ENCODE measurements at places on chromosomes 1 and 21. TPM values are rescaled to one million over a fixed set of nuclear protein-coding genes. Genes with fewer than 3 reads are reported as not detected.

UFC1 gene
- polyA plus RNA-seq = 161 TPM

DNA sequence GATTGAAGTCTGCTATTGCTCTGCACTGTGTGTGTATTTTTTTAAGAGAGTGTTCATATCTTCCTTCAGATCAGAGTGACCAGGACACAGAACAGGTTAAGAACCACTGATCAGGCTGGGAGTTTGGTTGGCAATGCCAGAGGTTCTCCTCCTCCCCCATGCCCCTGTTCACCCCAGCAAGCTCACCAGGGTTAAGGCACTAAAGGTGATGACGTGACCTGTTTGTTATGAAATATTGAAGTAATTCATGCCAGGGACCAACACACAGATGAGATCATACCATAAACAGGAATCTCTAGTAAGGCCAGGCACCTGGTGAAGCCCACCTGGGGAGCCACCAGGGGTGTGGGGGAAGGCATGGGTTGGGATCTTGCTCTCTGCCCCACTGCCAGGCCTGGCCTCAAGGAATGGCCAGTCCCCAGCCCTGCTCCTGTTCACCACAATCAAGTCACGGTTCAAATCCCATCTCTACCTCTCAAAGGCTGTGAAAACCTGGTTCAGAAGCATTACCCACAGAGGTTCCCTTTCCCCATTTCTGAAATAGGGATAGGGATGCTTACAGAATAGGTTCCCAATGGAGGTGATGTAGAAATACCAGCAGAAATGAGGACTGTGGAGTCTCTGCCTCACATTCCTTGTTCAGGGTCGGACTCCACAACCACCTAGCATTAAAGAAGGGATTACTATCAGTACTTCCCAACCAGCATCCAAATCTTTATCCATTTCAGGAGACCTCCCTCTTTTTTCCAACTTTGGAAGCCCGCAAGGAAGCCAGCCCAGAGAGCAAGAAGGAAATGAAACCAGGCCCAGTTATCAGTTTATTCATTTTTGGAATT is 2.4 kb downstream of the ID3 start:
- no peak for DNase-seq

GRCh38 chr1:41053316-41053715 is 31.8 kb upstream of the SLFNL1 start:
- DNase-seq = no peak

GRCh38 chr1:198936371-198937083 is 297.7 kb downstream of the PTPRC start:
- DNase-seq = no peak

REN gene
- 78.4 TPM for polyA plus RNA-seq

- DNase-seq = no peak
Measured at GRCh38 chr1:111629190-111629954, 9.8 kb downstream of the RAP1A start.

- DNase-seq = no peak
Measured at GRCh38 chr21:43933199-43933598, 68.2 kb downstream of the AGPAT3 start.

TMEM79 gene
- 5.7 TPM for polyA plus RNA-seq

DNA sequence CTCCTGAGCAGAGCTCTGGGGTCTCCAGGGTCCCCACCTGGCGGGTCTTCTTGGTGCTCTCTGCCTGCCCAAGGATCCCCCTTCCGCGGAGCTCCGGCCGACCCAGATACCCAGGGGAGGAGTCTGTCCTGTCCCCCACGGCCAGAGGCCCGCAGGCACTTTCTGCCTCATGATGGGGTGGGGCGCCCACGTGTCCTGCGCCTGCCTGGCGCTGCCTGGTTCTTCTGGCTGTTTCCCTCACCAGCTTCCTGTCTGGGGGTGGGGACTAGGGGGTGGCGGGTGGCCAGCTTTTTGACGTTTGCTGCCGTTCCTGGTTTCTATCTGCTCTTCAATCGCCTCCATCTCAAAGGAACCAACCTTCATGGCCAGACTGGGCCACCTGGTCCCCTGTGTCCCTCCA is 313.3 kb upstream of the VAMP3 start:
- no peak for DNase-seq

DNA sequence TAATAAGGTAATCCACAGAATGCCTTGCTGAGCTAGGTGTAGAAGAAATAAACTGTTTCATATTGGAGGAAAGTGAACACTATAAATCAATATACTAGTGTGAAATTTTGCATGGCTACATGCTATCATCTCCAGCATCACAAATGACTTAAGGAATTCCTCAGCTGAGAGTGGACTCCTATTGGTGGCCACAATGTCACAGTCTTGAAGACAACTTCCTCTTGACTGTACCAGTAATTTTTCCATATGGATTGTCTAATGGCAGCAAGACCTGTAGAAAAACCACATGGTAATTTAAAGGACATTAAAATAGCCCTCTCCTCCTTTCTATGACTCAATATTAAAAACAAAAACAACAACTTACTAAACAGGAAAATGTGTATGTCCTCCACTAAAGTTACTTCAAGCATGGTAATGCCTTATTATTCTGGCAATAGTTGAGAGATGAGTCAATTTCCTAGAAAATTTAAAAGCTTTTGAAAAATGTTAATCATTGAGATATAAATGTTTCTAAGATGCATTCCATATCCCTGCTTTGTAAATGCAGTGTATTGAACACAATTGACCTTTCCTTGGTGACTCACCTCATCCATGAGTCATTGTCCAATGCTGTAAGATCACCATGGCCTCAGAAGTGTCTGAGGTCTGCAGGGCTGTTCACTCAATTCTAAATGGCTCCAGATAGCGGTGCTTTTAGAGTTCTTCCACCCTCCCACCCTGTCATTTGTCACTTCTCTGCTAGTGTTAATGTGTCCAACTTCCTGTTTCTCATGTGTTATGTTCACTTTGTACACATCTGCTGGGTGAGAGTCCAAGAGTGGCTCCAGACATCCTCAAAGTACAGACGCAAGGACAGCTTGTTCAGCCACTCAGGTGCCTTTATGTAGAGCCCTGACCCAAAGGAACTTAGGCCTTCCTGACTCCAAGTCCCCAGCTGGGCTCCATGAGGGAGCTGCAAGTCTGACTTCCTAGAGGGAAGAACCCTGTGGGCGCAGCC is 32.8 kb upstream of the DNASE2B start:
- DNase-seq = no peak

GRCh38 chr1:145871994-145872924 is 13.4 kb upstream of the PIAS3 start:
- DNase-seq = no peak

GRCh38 chr1:164731161-164731876 is 172.3 kb downstream of the PBX1 start:
- DNase-seq = no peak

DNA sequence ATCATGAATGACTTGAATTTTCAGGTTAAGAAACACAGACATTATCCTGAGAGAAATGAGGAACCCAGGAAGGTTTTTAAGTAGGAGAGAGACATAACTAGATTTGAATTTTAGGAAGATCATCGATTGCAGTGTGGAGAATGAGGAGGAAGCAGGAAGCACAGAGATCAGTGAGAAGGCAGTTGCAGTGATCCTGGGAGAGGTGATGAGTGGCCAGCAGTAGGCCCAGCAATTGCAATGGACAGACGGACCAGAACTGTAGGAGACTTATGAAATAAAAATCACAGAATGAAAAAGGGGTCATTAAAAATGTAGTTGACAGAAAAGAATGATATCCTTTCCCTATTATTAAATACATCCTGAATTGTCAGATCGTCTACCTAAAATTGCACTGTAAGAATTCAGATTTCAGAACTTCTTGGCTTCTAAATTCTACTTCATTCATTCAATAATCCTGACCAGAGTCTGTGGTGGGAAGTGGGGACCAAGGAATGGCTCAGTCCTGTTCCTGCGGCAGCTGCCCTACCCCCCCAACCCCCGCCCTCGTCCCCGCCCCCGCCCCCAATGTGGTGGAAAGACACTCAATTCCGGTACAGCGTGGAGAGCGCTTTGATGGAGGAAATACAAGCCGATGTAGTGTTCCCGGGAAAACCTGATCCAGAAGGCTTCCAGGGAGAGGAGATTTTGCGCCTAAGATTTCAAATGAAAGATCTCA is 35.1 kb downstream of the SLC2A1 start:
- DNase-seq = no peak

DNA sequence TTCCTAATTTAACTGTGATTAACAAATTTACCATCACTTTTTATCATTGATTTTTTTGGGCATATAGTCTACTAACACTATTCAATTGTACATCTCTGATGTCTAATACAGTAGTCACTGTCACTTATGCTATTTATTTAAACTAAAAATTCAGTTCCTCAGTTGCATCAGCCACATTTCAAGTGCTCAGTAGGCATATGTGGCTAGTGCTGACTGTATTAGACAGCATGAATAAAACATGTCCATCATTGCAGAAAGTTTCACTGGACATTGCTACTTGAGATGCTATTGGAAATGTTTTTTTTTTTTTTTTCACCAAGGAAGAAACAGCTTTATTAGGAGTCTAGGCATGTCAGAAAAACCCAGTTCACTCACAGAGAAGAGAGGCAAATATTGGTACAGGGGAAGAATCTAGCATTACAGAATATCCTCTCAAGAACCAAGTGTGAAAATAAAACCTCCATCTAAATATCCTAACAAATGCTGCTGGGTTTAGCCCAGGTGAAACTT is 108.1 kb upstream of the GNG4 start:
- DNase-seq = no peak

GRCh38 chr1:47374501-47374900 is 40.9 kb downstream of the CMPK1 start:
- DNase-seq = no peak

AGBL4 gene
- 1.2 TPM for polyA plus RNA-seq

DNA sequence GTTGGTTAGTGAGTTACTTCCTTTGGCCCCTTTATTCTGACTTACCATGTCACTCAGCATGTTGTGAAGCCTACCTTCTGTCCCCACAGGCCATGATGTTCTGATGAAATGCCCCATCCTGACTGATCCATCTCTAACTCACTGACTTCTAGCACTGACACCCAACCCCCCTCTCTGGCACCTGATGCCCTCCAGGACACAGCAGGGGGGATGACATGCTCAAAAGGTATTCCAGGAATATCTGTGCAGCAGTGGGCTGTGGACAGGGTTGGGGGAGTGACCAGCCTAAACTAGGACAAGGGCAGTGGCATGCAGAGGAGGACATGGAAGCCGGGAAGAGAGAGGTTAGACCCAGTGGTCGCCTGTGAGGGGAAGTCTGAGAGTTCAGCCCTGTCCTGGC is 25.5 kb downstream of the SYT2 start:
- no peak for DNase-seq

SYT11 gene
- 22.8 TPM for polyA plus RNA-seq

DNA sequence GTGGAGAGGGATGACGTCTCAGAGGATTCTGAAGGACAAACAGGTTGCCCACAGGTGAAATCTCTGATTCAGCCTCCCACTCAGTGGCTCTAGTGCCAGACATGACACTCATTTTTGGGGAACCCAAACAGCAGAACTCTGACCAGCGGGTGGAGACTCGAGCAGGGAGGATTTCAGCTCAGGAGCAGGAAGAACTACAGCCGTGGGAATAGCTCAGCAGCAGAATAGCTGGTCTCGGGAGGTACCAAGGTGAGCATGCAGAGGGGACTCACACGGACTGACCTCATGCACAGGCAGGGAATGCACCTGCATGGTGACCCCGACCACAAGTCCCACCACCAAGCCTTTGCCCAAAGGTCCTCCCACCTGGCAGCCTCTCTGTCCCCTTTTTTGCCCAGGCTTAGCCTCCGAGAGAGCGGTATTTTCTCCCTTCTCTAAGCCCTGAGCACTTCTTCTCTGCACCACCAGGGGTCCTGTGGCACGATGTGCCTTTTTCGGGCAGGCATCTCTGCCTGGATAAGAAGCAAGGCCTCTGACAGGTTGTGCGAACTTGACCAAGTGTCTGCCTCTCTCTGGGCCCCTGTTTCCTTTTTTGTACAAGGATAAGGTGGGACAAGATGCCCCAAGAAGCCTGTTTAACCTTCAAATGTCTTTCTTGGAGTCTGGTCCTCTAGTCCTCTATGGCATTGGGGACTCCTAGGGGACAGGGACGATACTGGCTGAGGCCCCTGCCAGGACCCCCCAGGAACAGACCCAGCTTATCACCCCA is 8.8 kb upstream of the FGR start:
- DNase-seq = no peak

GRCh38 chr1:200971428-200971903 is 52.0 kb downstream of the KIF21B start:
- DNase-seq = no peak

DNA sequence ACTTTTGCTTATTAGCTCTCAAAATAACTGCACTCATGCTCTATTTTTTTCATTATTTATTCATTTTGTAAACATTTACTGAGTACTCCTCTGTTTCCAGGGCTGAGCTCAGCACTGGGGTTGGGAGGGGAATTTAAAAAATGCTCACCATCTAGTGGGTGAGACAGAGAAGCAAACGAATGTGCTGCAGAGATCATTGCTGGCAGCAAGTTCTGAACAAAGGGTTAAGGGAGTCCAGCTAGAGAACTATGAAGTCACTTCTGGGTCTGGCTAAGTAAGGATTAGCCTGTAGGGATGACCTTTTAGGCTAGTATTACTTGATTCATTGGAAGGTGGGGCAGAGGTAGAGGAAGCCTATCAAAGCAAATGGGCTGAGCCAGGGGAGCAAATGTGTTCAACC is 99.1 kb upstream of the ZNF644 start:
- no peak for DNase-seq

- no peak for DNase-seq
Measured at GRCh38 chr1:119481951-119482350, 25.1 kb upstream of the HSD3B1 start.

DNA sequence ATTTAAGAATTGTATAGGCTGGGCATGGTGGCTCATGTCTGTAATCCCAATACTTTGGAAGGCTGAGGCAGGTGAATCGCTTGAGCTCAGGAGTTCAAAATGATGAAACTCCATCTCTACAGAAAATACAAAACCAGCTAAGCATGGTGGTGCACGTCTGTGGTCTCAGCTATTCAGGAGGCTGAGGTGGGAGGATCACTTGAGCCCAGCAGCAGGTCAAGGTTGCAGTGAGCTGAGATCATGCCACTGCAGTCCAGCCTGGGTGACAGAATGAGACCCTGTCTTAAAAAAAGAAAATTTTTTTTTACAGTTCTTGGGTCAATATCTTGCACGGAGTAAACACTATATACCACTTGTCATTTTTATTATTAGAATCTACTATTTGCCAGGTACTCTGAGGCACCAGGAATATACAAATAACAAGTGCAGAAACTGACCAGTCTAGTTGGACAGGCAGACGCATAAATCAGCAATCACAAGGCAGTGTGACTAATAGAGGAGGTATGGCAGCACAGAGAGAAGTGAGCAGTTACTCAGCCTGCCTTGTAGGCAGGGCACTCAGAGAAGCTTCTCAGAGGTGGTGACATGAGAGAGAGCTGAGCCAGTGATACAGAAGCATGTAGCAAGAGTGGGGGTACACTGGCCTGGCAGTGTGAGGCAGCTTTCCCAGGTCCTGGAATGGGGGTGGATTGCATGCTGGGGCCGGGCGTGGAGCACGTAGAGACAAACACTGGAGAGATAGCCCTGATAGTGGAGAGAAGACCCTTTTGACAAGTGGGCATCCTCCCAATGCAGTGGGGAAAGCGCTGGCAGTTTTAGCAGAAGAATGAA is 8.0 kb downstream of the PHLDA3 start:
- no peak for DNase-seq

DNA sequence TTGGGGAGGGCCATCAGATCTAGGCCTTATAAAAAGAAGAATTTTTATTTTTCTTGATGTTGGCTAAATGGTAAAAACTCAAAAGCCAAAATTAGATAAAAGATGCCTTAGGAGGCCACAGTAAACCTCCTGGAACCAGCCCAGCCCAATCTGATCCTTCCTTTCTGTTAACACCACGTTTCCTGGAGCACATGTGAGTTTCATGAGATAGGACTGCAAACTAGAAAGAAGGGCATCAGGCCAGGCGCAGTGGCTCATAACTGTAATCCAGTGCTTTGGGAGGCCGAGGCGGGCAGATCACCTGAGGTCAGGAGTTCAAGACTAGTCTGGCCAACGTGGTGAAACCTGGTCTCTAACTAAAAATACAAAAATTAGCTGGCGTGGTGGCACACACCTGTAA is 6.7 kb downstream of the HSF2BP start:
- DNase-seq = no peak
